HT-29 (cell line): ENCODE measurements at places on chromosomes 12 and 14. TPM values are rescaled to one million over a fixed set of nuclear protein-coding genes. Genes with fewer than 3 reads are reported as not detected.

CLEC4E gene
- total RNA-seq, result not detected in 2 replicates

GRCh38 chr14:34331728-34332623 is 130.1 kb downstream of the SPTSSA start:
- DNase-seq, result peak; percentile 76

TMPO gene
- 158 and 176 TPM in 2 replicates for total RNA-seq

GRCh38 chr14:69358966-69359365 is 39.1 kb downstream of the ERH start:
- DNase-seq, result no peak

RTN1 gene
- total RNA-seq, result not detected in 2 replicates

GRCh38 chr14:103867523-103867953 is 20.2 kb upstream of the PPP1R13B start:
- DNase-seq, result no peak

- DNase-seq, result no peak
Observed at GRCh38 chr12:15045451-15045850, 72.6 kb downstream of the PDE6H start.

HSPB8 gene
- total RNA-seq, result 0.05 and 0.13 TPM in 2 replicates

CLEC1B gene
- not detected in 2 replicates for total RNA-seq

GRCh38 chr12:63841011-63841410 is 3.5 kb upstream of the SRGAP1 start:
- DNase-seq, result no peak

DNA sequence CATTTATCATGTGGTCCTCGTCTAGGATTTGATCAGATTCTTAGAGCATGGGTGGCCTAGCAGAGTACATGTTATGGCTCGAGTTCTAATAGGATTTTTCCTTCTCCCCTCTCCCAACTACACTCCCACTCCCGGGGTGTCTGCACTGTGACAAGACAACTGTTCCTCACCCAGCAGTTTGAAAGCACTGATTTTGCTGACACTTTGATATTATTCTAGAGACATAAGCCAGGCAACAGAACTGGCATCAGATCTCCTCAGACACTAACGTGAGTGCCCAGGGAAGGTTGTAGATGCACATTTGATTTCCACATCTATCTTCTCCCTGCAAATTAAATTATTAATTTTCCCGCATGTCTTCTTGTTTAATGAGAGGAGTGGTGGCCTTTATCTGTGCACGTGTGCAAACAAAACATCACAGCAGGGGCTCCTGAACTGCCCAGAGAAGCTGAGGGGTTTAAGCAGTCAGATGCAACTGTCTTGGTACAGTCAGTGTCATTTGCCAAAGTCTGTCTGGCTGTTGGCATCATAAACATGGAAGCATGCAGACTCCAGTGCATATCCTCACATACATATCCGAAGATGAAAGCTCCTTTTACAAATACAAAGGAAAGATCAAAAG is 491.8 kb downstream of the NPAS3 start:
- DNase-seq, result no peak

CELA1 gene
- total RNA-seq, result not detected in 2 replicates

DNA sequence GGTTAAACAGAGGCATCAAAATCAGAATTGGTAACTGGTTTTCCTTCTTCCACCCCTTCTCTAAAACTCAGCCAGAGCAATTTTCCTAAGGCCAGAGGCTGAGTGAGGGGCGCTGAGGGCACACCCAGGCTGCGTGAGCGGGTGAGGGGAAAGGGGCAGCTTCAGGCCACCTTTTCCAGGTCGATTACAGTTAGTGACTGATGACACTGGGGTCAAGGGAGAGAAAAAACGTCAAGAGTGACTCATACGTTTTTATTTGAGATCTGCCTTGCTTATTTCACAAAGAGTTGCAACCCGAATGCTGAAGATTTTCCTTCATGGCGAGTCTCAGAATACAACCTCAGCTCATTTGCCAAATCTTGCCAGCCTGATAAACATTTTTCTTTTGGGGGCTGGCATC is 46.7 kb upstream of the EVL start:
- no peak for DNase-seq

- DNase-seq, result no peak
Observed at GRCh38 chr14:52417139-52417538, 103.0 kb downstream of the PTGER2 start.

GRCh38 chr14:87992346-87992717 is 650 bp downstream of the GALC start:
- DNase-seq, result no peak

GPR132 gene
- not detected in 2 replicates for total RNA-seq

- DNase-seq, result no peak
Observed at GRCh38 chr12:6459004-6459337, 7.1 kb downstream of the TAPBPL start.

GRCh38 chr12:109932878-109933503 is 32.9 kb downstream of the TCHP start:
- DNase-seq, result no peak

DNA sequence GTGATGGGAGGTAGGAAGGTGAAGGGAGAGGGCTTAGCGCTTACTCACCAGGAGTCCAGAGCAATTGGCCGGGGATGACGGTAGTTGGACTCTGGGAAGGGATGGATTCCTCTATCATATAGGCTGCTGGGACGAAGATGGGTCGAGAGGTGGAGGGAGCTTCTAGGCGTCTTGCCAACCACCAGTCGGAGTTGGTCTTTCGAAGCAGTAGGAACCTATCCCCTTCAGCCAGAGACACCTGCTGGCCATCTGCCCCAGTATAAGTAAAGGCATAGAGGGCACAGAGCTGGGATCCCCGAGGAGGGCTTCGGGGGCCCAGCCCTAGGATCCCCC is 657 bp downstream of the ARHGAP9 start:
- no peak for DNase-seq

DNA sequence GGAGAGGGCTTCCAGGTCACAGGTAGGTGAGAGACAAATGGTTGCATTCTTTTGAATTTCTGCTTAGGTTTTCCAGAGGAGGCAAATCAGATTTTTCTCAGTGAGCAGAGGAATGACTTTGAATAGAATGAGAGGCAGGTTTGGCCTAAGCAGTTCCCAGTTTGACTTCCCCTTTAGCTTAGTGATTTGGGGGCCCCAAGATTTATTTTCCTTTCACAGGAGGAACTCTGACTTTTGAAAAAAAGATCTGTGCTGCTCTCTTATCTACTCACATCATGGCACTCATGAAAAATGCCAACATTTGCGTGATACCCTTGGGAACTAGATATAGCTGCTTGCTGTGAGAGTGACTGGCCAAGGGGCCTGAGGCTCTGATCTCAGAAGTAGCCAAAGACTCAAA is 58.0 kb upstream of the EVL start:
- DNase-seq, result no peak

ENDOU gene
- total RNA-seq, result not detected in 2 replicates

DNA sequence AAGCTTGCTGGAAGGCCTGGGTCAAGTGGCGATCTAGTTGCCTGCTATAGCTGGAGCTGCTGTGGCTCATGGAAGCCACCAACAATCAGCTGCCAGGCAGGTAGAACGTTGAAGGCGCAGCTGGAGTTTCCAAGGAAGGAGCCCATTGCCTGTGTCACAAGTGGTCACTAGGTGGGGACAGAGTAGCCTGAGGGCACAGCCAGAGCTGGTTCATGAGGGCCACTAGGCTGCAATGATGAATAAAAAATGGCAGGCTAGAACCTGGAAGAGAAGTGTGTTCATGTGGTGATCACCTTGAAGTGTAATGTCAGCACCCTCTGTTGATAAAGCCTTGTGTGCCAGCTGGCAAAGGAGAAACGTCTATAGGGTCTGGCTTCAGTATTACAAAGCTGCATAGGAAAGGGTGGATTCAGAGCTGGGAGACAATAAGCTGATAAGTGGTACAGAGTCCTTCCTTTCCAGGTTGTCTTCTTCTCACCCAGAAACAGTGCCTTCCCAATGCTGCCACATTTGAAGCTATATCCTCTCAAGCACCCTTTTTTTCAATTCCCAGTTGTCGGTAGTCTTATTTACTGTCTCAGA is 165.8 kb downstream of the EMP1 start:
- peak; percentile 92 for DNase-seq

AMN gene
- 2.5 and 9.2 TPM in 2 replicates for total RNA-seq

DNA sequence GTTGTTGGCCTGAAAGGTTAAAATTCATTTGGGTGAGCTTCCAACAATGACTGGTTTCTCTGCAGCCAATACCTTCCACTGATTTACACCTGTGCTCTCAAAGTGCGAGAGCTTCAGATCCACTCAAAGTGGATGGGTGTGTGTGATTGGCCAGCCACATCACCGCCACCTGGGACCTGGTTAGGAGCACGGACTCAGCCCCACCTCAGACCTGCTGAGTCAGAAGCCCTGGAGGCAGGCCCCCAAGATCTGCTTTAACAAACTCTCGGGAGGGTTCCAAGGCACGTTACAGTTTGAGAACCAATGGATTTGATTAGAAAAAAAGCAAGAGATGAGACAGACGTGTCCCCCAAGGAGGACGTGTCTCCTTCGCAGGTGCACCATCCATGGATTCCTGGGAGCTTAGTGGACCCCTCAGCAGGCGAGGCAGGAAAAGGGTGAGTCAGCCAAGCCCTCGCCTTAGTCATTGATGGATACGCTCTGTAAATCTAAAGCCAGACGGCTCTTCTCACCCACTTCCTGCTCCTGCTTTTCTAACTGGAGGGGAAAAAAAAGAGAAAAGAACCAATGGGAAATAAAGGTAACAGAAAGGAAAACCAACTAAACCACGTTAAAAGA is 24.5 kb downstream of the FZD10 start:
- no peak for DNase-seq

DNA sequence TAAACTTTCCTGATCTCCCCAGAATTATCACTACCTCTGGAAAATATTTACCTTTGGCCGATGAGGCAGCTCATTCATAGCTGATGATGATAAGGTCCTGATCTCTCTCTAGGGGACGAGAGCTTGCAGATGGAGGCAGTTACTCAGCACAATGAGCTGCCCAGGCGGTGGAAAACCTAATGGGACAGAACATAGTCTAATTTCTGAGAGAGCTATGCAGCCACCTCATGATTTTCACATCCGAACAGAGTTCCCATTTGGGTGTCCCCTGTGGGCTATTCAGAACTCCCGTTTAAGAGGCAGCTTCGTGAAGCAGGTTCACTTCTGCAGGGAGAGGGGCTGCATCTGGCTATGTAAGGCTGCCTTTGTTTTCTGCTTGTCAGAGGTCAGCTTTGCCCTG is 724.6 kb upstream of the TMEM132C start:
- DNase-seq, result no peak

ADAMTS20 gene
- total RNA-seq, result not detected in 2 replicates

GRCh38 chr12:12474931-12475795 is 87.5 kb downstream of the DUSP16 start:
- DNase-seq, result no peak

DNA sequence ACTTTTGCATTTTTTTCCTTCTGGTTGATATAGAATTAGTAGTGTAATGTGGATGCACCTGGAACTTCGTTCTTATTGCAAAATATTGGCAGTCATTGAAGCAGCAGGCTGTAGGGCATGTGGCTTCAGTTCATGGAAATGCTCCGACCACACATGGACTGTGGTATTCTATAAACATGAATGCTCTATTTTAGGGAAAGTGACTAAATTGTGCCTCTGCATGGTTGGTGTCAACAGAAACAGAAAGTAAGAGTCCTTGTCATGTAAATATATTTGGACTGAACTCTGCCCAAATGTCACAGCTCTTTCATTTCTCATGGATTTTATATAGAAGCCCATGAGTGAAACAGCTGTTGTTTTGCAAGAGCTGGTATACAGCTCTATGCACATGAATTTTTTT is 917.0 kb downstream of the LRFN5 start:
- no peak for DNase-seq

GRCh38 chr12:54304187-54304810 is 3.5 kb upstream of the NFE2 start:
- DNase-seq, result peak; percentile 64

DIO3 gene
- total RNA-seq, result 0.03 and 0.60 TPM in 2 replicates

- no peak for DNase-seq
Observed at GRCh38 chr14:80946187-80946586, 4.6 kb upstream of the CEP128 start.

ASCL4 gene
- not detected in 2 replicates for total RNA-seq

MAP3K9 gene
- 5.9 and 6.8 TPM in 2 replicates for total RNA-seq

NUAK1 gene
- 0.91 and 1.3 TPM in 2 replicates for total RNA-seq

- no peak for DNase-seq
Observed at GRCh38 chr12:1603269-1603993, 9.1 kb upstream of the FBXL14 start.

- no peak for DNase-seq
Observed at GRCh38 chr12:71782017-71782416, 27.4 kb downstream of the RAB21 start.

GRCh38 chr14:34354556-34354955 is 107.5 kb downstream of the SPTSSA start:
- DNase-seq, result no peak

AICDA gene
- total RNA-seq, result not detected in 2 replicates

PIANP gene
- total RNA-seq, result not detected in 2 replicates

GRCh38 chr14:61537563-61538463 is 157.5 kb upstream of the HIF1A start:
- DNase-seq, result peak; percentile 87

KLHL33 gene
- not detected in 2 replicates for total RNA-seq

DNA sequence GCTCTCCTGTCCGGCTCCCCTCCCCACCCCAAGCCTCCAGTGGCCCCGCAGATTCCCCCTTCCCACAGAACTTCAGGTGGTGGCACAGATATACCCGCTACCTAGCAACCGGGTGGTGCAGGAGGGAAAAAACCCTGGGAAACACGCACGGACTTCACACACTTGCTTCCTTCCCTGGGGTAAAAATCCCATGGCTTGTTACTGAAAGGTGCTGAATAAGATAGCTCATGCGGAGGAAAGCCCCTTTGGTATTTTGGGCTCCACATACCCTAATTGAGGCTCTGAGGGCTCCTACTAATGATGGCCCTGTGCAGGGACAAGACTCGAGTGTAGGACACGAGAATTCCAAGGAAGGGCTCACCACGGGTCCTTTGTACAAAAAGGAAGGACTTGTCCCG is 869 bp upstream of the RIMBP2 start:
- DNase-seq, result no peak

DNA sequence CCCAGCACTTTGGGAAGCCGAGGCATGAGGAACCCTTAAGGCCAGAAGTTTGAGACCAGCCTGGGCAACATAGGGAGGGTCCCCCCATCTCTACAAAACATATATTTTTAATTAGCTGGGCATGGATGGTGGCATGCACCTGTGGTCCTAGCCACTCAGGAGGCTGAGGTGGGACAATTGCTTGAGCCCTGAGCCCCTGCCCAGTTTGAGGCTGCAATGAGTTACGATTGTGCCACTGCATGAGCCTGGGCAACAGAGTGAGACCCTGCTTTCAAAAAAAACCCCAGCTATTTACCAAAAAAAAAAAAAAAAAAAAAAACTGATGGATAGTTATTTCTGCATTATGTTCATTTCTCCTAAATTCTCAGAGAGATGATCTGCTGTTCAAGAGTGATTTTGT is 230.0 kb downstream of the SOX5 start:
- no peak for DNase-seq

DNA sequence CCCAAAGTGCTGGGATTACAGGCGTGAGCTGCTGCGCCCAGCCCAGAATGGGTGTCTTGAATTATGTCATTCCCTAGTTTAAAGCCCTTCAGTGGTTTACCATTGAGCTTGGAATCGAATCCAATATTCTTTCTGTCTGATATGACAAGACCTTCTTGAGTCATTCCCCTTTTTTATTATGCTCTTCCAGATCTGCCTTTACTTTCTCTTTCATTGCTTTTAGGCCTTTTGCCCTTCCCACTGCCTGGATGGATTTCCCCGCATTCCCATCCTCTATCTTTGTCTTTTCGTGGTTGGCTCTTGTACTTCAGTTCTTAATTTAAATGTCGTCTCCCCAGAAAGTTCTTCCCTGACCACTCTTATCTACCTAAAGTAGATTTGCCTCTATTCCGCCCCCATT is 1.6 kb downstream of the TRAFD1 start:
- no peak for DNase-seq

- DNase-seq, result no peak
Observed at GRCh38 chr14:99413911-99414310, 66.7 kb downstream of the SETD3 start.
